ENCODE measurements at places on chromosomes 12 and 14.

- DNase-seq: no peak
These were observed 7.8 kb upstream of the SP7 start for GRCh38 chr12:53343969-53344368.

DNA sequence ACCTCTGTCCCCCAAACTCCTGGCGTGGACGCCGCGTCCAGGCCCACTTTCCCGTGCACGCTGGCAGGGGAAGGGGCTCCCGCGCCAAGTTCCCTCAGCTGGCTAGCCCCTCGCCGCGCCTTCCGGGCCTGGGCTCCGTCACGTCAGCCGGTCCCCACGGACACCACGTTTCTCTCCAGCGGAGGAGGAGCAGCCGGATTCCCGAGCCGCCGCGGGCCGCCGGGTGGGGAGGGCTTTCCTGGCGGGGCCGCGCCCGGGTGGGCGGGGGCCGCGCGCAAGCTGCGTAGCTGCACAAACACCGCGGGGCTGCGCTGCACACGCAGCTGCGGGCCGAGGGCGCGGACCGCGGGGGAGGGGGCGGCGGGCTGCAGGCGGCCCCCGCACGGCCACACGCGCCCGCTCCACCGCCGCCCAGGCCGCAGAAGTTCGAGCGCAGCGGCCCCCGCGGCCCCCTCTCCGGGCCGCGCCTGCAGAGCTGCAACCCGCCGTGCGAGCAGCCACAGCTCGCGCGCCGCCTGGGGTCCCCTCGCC lies 45.1 kb upstream of the PNMA1 start:
- DNase-seq: peak; percentile 48

DNA sequence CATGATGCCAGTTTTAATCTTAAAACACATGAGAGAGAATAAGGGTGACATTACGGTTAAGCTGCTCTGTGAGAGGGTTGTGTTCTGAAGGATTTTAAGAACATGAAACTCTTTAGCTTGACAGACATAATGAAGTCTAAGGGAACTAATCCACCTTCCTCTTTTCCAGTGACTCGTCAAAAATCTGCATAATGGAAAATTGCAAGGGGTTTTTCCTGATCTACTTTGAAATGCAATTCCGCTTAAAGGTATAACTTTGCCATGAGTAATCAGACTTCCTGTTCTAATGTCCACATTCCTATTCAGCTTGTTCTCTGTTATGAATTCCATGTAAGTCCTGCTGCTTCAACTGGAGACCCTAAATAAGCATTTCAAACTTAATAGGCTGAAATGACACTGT lies at the start of gene ZNF705A:
TSS of gene ZNF705A (plus strand) at position 171 of the 400 bp plus-strand sequence. CDS start 15,611 bp downstream, outside the sequence.
- DNase-seq: no peak

DNA sequence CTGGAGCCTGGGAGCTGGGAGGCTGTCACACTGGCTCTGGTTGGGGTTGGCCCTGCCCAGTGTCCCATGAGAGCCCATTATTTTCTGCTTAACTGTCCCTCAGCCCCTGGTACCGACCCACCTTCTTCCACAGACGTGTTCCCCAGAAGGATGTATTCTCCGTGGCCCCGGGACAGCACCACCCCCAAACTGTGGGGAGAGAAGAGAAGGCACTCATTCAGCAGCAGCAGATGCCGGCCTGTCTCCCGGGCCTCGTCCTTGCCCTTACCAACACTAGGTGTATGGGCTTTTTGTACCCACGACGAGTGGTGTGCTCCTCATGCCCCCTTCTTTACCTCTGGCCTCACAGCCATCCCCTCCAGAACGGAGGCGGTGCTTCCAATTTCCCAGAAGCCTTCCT lies 38.1 kb downstream of the LRTM2 start:
- DNase-seq: no peak

- DNase-seq: no peak
These were observed 139.8 kb upstream of the SRRM4 start for GRCh38 chr12:118841588-118841987.

DNA sequence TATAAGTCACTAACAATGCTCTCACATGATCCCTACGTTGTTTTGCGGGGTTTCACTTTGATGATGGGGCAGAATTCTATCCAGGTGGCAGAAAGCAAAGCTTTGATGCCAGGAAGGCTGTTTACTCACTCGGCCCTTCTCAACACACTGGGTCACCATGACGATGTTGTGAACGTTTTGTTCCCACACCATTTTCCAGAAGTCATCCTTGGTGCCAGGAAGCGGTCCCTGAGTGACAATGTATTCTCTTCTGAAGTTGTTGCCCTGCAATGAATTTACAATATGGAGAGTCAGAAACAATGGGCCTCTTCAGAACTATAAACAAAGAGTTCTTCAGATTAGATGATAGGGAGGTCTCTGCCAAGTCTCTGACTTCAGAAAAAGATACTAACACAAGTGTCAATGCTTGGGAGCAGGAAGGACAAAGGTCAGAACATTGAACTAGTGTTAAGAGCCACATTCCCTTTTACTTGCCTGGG lies 101.3 kb downstream of the PTPRB start:
- DNase-seq: no peak
